ENCODE measurements at places on chromosomes 2 and 18.

- no peak for DNase-seq
Observed at GRCh38 chr2:7730990-7731389, 813.8 kb downstream of the RNF144A start.

DNA sequence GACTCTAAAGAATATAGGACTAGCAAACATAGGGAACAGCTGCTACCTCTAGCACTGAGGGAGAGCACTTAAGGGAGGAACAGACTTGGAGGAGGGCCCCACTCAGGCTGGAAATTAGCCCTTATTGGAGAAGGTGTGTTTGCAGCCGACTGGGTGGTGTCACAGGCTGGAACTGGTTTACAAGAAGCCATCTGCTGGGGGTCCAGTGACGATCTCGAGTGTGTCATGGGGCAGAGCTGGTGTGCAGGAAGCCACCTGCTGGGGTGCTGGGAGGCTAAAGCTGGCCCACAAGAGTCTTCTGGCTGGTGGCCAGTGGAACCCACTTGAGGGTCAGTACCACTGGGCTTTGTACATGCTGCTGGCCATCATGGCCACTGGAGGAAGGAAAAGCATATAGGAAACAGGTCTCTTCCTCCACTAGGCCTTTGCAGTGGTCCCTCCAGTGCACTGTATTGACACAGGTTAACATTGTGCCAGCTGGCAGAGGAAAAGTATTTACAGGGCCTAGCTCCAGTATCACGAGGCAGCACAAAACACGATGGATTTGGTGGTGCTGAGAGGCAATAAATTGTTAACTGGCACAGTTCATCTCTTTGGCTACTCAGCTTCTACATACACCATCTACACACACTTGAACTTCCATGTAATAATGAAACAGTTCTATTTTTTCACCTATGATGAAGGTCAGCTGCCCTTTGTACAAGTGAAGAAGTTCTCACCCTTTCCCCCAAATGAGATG lies 43.6 kb downstream of the MAP3K20 start:
- DNase-seq: no peak

- DNase-seq: no peak
Observed at GRCh38 chr2:170425281-170425751, 247.4 kb downstream of the MYO3B start.

GRCh38 chr2:191314697-191315364 lies 69.6 kb downstream of the MYO1B start:
- no peak for DNase-seq

- no peak for DNase-seq
Observed at GRCh38 chr2:80830891-80831290, 526.3 kb upstream of the LRRTM1 start.

GRCh38 chr18:55088000-55088401 lies 128.7 kb upstream of the CCDC68 start:
- DNase-seq: no peak

DNA sequence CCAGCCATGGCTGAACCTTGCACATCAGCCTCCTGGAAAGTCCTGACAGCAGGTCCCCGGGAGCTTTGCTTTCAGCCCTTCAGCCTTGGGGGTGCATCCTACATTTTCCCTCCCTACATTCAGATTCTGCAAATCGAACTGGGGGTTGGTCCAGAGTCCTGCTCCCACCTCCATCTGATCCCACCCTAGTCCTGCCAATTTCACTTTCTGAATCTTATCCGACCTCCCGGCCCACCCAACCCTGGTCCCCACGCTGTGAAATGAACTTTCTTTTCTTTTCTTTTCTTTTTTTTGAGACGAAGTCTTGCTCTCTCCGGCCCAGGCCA lies 47.8 kb upstream of the ODC1 start:
- no peak for DNase-seq

DNA sequence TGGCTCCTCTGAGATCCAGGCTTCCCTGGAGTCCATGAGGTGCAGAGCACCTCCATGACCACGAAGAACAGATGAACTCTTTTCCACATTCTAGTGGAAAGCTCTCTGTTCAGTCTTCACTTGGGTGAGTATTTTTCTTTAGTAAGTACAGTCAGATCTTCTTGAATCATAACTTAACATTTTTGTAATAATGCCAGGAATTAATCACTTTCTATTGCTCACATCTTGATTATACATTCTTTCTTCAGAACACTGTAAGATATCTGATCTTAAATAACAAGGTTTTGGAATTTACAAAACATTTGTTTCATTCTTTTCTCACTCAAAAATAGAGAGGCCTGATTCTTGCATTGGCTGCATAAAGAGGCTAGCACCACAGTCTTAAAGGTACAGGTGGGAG lies 45.4 kb upstream of the RND3 start:
- no peak for DNase-seq

GRCh38 chr2:100676346-100676745 lies 113.6 kb downstream of the PDCL3 start:
- DNase-seq: no peak

- no peak for DNase-seq
Observed at GRCh38 chr2:42342795-42343241, 18.2 kb downstream of the COX7A2L start.

GRCh38 chr2:172735582-172736423 lies at the start of gene RAPGEF4:
Gene RAPGEF4, plus strand, starts transcription at chr2:172735845. Its CDS starts 139 bp downstream, at chr2:172735984.
- DNase-seq: no peak

DNA sequence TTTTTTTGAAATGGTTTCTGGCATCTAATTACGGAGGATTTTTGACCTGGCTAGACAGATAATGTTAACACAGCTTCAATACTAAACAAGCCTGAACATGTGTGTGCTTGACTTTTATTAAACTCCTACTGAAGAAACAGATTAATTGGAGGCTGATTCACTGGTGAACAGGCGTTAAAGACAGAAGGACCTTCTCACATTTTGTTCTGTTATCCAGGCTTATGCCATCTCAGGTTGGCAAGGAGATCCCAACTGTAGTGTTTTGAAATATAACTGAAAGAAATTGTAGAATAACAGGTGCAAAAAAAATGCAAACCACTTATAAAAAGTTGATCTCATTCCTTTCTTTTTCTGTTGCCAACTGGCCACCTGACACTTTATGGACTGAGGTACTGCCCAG lies 269.6 kb downstream of the ARHGAP15 start:
- DNase-seq: no peak

Data from activated CD8-positive, alpha-beta memory T cell treated with anti-CD3 and anti-CD28 coated beads, Interleukin-2, amount 50 U/mL, for 48 hours (primary cell).